D721Med (cell line): ENCODE measurements at places on chromosomes 2 and 18.

- no peak for DNase-seq
These were observed 1.7 kb upstream of the SMAD7 start for GRCh38 chr18:48952287-48953103.

GRCh38 chr2:30768036-30768686 lies 39.1 kb downstream of the CAPN13 start:
- no peak for DNase-seq

- DNase-seq = no peak
These were observed 29.0 kb downstream of the GRHL1 start for GRCh38 chr2:9980520-9980919.

DNA sequence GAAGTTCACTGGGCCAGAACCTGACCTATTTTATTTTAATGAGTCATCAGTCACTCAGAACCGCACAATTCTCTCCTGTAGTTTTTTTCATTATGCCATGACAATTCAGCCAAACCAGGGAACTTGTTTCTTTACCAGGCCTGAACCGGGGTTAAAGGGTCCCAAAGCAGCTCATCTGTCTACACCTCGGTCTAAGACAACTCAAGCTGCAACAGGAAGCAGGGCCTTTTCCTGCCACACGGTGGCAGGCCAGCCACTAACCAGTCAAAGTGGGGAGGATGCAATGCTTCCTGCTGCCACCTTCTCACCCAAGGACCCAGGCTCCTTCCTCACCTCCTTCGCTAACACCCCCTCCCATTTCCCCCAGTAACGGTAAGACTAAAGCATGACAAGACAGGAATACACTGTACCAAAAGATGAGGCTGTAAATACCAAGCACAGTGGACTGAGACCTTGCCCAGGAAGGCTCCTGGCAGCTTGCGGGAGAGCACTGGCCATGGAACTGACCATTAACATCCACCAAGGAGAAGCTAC lies 56.7 kb upstream of the ACKR3 start:
- DNase-seq = no peak
